DMS79 treated with DMSO at 0.1 percent for 48 hours (cell line): ENCODE measurements at places on chromosomes 11 and 22.

DNA sequence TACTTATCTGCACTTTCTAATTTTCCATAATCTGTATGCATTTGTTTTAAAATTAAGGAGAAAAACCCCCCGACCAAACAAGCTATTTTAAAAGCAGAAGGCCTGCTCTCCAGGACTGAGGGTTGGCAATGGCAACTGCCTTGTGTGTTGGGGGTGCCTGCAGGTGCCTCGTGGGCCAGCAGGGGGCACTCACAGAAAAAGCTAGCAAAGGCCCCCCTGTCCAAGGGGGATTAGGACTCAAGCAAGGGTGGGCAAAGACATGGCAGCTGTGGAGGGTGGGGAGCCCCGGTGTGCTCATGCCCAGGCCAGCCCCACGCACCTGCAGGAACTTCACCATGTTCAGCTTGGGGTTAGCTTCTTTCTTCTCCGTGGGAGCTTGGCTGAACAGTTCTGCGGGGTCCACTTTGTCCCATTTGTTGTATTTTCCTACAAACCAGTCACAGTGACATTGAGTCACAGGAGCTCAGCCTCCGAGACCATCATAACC is 10.3 kb downstream of the TOP3B start:
- DNase-seq, result no peak

- no peak for DNase-seq
These were observed 491.8 kb downstream of the ETS1 start for GRCh38 chr11:128095466-128095981.

- DNase-seq, result no peak
These were observed 65.6 kb downstream of the OR4C45 start for GRCh38 chr11:50098186-50098725.

- no peak for DNase-seq
These were observed 17.6 kb upstream of the TMA7B start for GRCh38 chr22:39942439-39943230.

GRCh38 chr22:35746248-35746647 is 28.6 kb downstream of the APOL5 start:
- DNase-seq, result no peak

- no peak for DNase-seq
These were observed 22.2 kb downstream of the MYBPC3 start for GRCh38 chr11:47329987-47330931.

- no peak for DNase-seq
These were observed 36.6 kb downstream of the METTL15 start for GRCh38 chr11:28144808-28145207.

GRCh38 chr11:105589346-105589745 is 20.5 kb upstream of the GRIA4 start:
- no peak for DNase-seq

DNA sequence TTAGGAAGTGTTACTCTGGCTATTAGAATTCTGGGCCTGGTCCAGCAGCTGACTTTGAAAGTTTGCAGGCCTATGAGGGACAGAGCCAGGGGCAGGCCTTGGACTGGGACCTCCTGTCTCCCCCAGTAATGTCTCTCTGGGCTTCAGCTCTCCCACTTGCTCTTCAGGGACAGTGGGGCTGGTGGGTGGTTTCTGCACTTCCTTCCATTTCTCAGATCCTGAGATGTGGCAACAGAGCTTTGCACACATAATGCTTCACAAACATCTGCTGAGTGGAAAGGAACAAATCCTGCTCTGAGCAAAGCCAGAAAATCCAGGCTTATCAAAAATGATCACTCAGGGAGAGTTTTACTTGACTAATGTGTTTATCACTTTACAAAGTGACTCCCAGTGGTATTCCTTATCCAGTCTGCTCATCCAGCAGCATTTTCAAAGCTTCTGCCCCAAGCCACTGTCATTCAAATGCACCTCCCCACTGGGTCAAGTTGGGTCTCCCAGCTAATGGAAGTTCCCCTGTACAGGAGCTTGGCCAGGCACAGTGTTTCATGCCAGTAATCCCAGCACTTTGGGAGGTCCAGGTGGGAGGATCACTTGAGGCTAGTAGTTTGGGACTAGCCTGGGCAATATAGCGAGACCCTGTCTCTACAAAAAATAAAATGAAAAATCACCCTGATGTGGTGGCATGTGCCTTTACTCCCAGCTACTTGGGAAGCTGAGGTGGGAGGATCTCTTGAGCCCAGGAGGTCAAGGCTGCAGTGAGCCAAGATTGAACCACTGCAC is 13.5 kb upstream of the OSBP2 start:
- DNase-seq, result no peak

- no peak for DNase-seq
These were observed 24.1 kb downstream of the GRAMD1B start for GRCh38 chr11:123454060-123454651.

GRCh38 chr11:2838091-2838490 is 47.5 kb downstream of the CDKN1C start:
- no peak for DNase-seq

DNA sequence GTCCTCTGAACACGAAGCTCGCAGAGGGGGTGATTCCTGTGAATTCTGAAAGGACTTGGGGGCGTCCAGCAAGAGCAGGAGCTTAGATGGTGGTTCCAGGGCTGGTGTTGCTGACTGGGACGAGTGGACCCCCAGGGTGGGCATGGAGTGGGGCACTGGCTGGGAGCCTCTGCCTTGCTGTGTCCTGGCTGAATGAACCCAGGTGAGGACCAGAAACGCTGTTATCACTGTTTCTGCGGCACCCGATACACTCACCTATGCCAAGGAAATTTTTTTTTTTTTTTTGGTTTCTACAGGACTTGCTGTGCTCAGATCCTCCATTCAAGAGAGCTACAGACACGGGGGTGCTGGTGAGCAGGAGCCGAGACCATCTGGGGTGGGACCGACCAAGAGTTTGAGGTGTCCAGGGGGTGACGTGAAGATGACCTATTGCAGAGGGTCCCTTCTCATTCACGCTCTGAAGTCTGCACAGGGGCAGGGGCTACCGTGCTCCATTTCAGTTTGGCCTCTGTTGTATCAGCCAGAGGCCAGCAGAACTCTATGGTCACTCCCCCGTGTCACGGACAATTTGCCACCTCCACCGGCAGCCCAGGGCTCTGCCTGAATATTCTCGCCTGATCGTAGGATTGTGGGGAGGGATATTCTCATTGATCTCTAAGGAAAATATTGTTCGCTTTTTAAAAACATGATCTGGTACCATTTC is 3.6 kb downstream of the SMIM38 start:
- DNase-seq, result no peak

GRCh38 chr11:5705688-5706087 is 16.1 kb downstream of the TRIM22 start:
- DNase-seq, result no peak

DNA sequence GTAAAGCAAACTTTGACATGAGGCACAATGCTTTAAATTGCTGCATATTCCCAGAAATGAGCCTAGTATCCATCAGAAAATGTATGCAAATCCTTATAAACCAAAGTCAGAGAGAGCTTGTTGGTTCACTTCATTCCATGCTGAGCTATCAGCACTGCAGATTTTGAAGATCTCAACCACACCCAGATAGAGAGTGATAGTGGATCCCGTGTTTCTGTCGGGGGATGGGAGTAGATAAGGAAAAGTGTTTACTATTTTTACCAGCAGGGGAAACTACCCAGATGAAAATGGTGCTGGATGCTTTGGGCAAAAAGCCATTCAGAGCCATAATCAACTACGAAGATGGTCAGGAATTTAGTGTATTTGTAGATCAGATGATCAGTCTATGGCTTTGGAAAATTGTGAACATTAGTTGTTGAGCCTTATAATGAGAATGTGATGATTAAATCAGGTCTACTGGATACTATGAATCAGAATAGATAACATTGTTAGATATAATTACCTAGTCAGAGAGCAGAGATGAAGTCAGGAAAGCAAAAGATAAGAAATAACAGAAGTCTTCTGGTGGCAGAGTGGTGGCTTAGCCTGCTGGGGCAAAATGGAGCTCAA is 10.8 kb downstream of the OR51B6 start:
- DNase-seq, result no peak

GRCh38 chr11:104764710-104765045 is 133.6 kb downstream of the CASP12 start:
- no peak for DNase-seq

DNA sequence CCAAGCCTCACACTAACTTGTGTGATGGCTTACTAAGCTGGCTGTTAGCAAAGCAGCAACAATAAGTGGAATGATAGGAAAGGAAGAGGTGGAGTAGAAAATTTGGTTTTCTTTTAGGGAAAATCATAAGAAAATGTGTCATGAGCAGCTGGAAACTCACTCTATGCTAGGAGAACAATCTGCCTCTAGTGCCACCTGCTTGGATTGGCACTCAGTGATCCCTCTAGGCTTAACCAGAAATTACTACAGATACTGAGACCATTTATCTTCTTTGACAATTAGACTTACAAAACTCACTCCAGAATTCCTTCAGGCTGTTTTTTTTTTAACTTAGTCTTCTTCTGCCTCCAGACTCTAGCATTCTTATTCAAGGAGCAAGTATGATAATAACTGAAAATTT is 117.3 kb downstream of the CD44 start:
- DNase-seq, result no peak

GRCh38 chr11:31387379-31387778 is 17.7 kb downstream of the DNAJC24 start:
- no peak for DNase-seq

- DNase-seq, result no peak
These were observed 114.1 kb downstream of the FAR1 start for GRCh38 chr11:13782390-13783075.

GRCh38 chr11:34431979-34432378 is 6.8 kb upstream of the CAT start:
- DNase-seq, result no peak

DNA sequence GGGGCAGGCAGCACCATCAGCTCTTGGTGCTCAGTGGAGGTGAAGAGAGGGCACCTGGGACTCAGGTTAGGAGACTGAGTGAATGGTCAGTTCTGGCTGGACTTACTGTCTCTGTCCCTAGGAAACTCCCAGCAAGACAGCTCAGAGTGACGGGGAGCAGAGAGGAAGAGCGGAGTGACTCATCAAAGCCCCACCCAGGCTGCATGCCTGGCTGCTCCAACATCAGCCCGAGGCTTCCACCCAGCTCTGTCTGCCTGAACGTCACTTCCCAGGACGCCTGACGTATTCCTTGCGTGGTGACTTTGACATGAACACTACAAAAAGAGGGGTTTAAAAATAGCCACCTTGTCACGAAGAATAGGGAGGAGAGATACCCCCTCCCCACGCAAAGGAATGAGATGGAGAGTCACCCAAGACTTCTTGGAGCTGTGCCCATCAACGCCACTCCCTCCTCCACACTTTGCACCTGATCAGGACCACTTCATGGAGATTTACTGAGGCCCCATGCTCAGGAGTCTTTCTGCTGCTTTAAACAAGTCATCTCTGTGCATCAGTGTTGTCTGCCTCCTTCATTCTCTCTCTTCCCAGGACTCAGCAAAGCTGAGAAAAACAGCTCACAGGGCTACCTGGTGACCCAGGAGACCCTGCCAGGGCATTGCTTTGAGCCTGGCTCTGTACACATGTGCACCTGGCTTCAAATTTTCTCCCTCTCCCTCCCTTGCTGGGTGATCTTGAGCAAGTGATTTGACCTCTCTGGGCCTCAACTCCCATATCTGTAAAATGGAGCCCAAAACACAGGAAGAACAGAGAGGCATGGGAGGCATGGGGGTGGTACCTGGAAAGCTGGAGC is 83.1 kb downstream of the MN1 start:
- DNase-seq, result no peak

DNA sequence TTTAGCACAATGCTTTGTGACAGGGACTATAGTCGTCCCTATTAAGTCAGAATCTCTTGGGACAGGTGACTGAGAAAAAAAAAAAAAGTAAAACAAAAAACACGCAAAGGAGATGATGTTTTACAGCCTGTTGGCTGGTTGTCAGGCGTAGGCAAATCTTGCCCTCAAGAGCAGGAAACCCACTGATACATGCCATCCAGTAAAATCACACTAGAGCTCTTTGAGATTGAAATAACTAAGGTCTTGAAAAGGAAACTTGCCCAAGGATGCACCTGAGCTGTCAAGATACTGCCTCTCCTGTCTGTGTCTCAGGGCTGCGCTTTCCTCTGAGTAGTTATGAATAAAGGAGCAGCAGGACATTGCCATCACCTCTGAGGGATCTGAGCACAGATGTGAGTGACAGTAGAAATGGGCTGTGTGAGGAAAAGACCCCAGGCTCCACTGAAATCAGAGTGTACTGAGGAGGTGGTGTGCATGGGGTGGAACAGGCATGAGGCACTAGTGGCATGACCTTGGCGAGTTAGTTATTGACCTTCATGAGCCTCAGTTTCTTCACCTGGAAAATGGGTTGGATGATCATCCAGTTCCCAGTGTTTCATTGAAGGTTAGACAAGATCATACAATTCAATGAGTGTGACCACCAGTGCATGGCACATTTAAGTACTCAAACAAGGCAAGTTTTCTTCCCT is 23.3 kb downstream of the MICAL2 start:
- no peak for DNase-seq

GRCh38 chr11:9868641-9869040 is 204.8 kb downstream of the SWAP70 start:
- no peak for DNase-seq

GRCh38 chr11:94332814-94333213 is 28.4 kb downstream of the IZUMO1R start:
- DNase-seq, result no peak

DNA sequence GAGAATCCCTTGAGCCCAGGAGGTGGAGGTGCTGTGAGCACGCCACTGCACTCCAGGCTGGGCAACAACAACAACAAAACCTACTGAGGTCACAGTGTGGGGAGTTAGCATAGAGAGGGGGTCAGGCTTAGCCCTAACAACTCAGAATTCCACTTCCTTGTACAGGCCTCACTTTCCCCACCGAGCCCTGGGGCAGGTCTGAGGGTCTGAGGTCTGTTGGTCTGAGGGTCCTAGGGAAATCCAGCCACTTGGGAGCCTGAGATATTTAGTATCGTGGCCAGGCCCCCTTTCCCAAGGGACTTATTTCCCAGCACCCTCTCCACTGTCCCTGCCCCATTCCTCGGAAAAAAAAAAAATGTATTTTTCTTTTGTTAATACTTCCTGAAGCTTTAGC is 34.8 kb upstream of the HORMAD2 start:
- no peak for DNase-seq

DNA sequence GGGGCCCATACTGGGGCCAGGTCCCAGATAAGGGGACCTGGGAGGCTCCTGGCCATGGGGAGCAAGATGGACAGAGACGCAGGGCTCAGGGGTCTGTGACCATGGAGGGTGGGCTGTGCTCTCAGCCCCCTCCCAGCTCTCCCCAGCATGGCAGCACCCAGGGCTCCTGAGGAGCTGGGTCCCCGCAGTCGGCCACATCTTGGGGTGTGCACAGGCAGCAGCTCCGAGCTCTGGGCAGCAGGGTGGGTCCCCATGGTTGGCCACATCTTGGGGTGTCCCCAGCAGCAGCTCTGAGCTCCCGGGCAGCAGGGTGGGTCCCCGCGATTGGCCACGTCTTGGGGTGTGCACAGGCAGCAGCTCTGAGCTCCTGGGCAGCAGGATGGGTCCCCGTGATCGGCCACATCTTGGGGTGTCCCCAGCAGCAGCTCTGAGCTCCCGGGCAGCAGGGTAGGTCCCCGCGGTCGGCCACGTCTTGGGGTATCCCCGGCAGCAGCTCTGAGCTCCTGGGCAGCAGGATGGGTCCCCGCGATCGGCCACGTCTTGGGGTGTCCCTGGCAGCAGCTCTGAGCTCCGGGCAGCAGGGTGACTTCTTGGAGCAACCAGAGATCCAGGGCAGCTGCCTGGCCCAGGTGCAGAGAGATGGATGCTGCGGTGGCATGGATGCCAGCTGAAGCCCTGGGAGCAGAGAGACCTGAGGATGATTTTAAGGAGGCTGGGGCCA is 18.3 kb upstream of the MUC5B start:
- no peak for DNase-seq

GRCh38 chr11:93686812-93687211 is 25.3 kb downstream of the CEP295 start:
- DNase-seq, result no peak
